ENCODE measurements at places on chromosomes 12 and 14.
A peak's percentile ranks its signal among the peaks of the same experiment; 100 is the strongest.

DNA sequence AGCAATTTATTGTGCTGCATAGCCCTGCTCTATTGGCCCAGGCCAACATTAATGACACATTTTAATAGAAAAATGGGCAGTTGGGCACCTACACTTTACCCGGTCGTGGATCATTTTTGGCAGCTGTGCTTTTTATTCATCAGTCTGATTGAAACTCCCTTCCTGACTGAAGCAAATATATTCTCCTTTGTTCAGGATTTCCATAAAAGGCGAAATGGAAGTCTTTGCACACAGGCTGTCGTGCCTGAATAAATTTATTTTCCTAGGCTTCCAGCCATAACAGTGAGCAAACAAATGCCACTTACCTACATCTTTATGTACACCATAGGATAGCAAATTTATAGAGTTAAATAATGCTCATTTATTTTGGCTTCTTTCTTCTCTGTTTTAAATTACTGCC is 480.7 kb upstream of the DCN start:
- DNase-seq, result no peak

GRCh38 chr12:106302401-106303201 is at the start of gene TCP11L2:
TCP11L2 (plus strand) TSS chr12:106302733; CDS start chr12:106311076, 8,343 bp downstream.
- DNase-seq, result peak; percentile 82

GRCh38 chr12:3964439-3964838 is 91.2 kb upstream of the PARP11 start:
- DNase-seq, result no peak

DNA sequence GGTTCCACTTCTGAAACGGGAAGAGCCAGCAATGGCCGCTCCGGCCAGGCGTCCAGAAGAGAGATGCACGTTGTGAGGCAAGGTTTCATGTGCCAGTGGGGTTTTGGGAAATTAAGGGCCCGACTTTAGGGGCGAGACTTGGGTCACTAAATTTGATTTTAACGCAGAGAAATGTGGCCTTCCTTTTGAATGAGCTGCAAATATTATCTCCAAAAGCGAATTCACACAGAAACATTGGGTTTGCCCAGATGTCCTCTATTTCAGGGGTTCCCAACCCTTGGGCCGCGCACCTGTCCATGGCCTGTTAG is 2.3 kb upstream of the RNASE4 start:
- DNase-seq, result no peak

GRCh38 chr12:110857528-110857927 is 10.7 kb downstream of the CCDC63 start:
- no peak for DNase-seq
